GF-D8 (cell line): ENCODE measurements at places on chromosomes 5 and 9.

DNA sequence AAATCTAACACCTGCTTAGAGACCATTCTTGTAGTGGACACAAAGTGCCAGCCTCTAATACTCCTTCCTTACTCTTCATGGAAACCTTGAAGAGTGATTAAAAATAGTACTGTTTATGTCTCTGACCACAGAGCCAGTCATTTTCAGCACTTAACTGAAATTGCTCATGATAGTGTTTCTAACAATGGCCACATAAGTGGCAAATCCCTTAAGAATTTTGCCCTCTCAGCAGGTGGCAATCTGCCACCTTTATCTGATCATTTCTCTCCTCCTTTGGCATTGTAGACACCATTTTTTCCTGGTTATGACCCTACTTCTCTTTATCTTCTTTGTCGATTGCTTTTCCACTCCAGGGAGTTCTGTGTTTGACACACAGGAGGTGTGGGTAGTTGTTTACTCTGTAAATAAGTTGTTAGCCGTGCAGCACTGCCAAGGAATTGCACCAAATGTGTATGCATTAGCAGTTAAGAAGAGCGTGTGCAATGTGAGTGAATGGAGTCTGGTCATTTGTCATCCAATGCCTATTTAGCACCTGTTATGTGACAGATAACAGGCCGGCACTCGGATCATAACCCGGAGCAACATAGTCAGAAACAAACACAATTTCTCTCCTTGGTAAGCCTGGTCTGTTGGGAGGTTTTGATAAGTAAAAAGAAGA lies 36.8 kb upstream of the STARD4 start:
- no peak for DNase-seq

- no peak for DNase-seq
Measured at GRCh38 chr9:86405926-86406325, 51.7 kb upstream of the TUT7 start.

- no peak for DNase-seq
Measured at GRCh38 chr9:112283582-112284253, 49.7 kb downstream of the PTBP3 start.

GRCh38 chr9:2072752-2073405 lies 57.7 kb downstream of the SMARCA2 start:
- no peak for DNase-seq

GRCh38 chr5:158506648-158507047 lies 593.1 kb downstream of the EBF1 start:
- DNase-seq, result no peak

- no peak for DNase-seq
Measured at GRCh38 chr5:14503017-14503680, 78.4 kb upstream of the OTULINL start.

- no peak for DNase-seq
Measured at GRCh38 chr5:142506046-142506445, 179.8 kb downstream of the FGF1 start.

- DNase-seq, result no peak
Measured at GRCh38 chr9:124293718-124294506, 36.2 kb downstream of the NEK6 start.

GRCh38 chr5:113199122-113199905 lies 222.7 kb downstream of the DCP2 start:
- DNase-seq, result no peak

GRCh38 chr5:139804800-139805397 lies 9.3 kb downstream of the PSD2 start:
- no peak for DNase-seq

DNA sequence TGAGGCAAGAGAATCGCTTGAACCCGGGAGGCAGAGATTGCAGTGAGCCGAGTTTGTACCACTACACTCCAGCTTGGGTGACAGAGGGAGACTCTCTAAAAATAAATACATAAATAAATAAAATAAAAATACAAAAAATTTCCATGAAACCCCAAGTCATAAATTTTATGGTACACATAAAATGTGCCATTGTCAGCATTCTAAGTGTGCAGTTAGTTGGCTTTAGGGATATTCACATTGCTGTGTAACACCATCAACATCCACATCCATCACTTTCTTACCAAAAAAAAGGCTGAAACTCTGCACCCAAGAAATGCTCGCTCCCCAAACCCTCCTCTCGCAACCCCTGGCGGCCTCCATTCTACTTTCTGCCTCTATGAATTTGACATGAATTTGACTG lies 135.2 kb downstream of the GAPVD1 start:
- DNase-seq, result no peak

DNA sequence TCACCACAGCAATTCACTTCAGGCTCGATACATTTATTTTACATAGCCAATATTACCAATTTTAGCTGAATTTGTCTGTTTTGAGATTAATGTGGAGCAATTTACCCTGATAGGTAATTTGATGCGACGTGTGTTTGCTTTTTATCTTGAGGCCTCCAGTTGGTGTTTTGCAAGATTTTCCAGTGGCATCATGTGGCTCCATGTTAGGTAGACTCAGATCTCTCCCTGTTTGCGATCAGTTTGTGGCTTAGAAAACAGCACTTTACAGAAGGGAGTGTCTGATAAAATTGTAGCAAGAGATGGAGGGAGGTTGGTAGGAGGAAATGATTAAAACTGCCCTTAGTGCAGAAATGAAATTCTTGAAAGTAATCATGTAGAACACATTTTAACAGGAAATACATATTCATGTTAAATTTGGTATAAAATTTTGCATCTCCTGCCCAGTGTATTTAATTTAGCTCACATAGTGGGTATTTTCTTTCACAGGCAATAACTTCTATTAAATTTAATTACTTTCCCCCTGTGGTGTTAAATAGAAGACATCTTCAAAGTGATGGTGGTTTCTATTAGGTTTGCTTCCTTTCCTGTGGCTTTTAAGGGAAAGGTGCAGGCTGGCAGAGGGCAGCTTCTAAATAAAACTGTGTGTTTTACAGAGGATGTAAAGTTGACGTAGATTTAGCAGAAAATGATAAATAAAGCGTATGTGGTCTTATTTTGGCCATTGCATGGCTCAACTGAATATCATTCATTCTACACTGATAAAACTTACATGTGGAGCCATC lies 135.8 kb downstream of the KDM4C start:
- no peak for DNase-seq

- no peak for DNase-seq
Measured at GRCh38 chr5:76487821-76488220, 84.7 kb downstream of the IQGAP2 start.

GRCh38 chr9:17906176-17906840 lies 327.4 kb downstream of the SH3GL2 start:
- no peak for DNase-seq

- no peak for DNase-seq
Measured at GRCh38 chr5:172632346-172633092, 8.5 kb upstream of the NEURL1B start.

DNA sequence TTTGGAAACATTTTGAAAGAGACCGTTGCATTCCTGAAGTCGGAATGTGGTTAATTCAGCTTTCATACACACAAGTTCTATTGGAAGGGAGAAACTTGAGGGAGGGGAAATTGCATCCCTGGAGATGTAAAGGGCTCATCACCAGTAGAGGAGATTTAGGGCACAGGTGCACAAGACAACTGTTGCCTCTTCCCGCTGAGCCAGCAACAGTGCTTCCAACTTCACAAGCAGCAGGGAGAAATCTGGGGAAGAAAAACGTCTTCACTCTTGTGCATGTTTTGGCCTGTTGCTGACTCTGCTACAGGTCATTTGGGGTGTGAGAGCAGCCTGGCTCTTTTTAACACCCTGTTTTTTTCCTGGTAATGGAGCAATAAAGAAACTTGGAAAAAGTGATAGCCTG lies 277.9 kb downstream of the GAS1 start:
- DNase-seq, result no peak

GRCh38 chr5:157845914-157846598 lies 12.9 kb downstream of the CLINT1 start:
- no peak for DNase-seq

- no peak for DNase-seq
Measured at GRCh38 chr5:939368-939767, 46.7 kb downstream of the TRIP13 start.
